ENCODE measurements at places on chromosomes 6 and 20.

DNA sequence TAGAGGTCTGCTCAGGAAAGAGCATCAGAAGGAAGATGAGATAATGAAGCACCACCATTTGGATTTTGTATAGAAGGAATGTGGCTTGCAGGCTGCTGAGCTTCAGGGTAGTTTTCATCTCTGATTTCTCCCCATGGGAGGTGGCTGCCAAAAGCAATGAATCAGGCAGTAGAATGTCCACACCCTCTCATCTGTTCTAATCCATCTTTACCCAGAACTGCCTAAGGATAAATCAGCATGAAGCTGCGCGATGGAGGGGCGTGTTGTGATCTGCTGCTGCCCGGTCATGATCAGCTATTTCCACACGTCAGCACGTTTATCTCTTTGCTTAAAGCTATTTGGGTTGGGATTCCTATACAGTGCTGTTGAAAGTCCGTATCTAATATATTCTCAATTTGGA is 295.4 kb downstream of the FOXA2 start:
- no peak overlapping the region for H3K27ac ChIP-seq
- H3K4me3 ChIP-seq, result no peak overlapping the region
- no peak for DNase-seq
- H3K4me1 ChIP-seq, result no peaks in the 10 kb centered on the region
- H3K27me3 ChIP-seq, result no peaks in the 10 kb centered on the region
- no peaks in the 10 kb centered on the region for H3K36me3 ChIP-seq

DNA sequence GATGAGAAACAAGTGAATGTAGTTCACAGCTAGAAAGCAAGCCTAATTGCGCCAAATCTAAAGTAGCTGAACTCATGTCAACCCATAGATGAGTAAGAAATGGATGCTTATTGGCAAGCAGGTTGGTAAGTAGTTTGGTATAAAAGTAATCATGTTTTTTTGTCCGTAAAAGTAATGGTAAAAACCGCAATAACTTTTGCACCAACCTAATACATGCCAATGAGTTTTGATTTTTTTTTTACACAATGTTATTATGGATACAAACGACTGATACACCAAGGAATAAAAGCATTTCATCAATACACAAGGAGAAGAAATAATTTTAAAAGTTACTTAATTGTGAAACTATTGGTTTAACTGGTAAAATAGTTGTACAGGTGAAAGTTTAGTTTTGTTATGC is 977.5 kb downstream of the EYS start:
- DNase-seq, result no peak
- no peak overlapping the region for H3K27ac ChIP-seq
- no peaks in the 10 kb centered on the region for H3K36me3 ChIP-seq
- no peaks in the 10 kb centered on the region for H3K27me3 ChIP-seq
- H3K4me3 ChIP-seq, result no peak overlapping the region
- H3K4me1 ChIP-seq, result no peaks in the 10 kb centered on the region

DNA sequence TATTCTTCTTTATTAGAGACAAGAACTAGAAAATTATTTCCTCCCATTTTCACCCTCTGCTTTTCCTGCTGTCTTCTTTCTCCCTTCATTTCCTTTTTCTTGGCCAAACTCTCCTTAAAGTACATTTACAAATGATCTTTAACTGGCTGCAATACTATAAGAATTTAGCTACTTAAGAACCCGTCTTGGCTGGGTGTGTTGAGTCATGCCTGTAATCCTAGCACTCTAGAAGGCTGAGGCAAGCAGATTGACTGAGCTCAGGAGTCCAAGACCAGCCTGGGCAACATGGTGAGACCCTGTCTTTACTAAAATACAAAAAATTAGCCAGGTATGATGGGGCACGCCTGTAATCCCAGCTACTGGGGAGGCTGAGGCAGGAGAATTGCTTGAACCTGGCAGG is 39.3 kb upstream of the SRPK1 start:
- H3K4me1 ChIP-seq, result no peaks in the 10 kb centered on the region
- DNase-seq, result no peak
- H3K27ac ChIP-seq, result no peak overlapping the region
- no peaks in the 10 kb centered on the region for H3K27me3 ChIP-seq
- no peaks in the 10 kb centered on the region for H3K36me3 ChIP-seq
- no peak overlapping the region for H3K4me3 ChIP-seq

DNA sequence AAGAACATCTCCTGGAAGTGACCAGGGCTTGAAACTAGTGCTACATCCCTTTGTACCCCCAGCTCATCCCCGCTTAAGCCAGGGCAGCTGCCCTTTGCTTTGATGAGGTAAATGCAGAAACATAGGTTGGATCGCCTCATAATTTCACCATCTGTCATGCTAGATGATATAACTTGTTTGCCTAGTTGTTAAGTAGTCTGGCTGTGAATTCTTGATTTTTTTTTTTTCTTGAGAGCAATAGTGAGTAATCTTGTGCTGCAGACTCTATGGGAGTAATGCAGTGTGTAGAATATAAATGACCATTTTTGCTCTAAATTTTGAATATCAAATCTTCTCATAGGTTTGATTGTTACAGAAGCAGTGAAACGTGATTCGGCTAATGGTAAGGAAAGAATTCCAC is 4.1 kb downstream of the TRDN start:
- H3K36me3 ChIP-seq, result no peaks in the 10 kb centered on the region
- DNase-seq, result no peak
- no peak overlapping the region for H3K4me3 ChIP-seq
- H3K27me3 ChIP-seq, result no peaks in the 10 kb centered on the region
- no peak overlapping the region for H3K27ac ChIP-seq
- no peaks in the 10 kb centered on the region for H3K4me1 ChIP-seq

DNA sequence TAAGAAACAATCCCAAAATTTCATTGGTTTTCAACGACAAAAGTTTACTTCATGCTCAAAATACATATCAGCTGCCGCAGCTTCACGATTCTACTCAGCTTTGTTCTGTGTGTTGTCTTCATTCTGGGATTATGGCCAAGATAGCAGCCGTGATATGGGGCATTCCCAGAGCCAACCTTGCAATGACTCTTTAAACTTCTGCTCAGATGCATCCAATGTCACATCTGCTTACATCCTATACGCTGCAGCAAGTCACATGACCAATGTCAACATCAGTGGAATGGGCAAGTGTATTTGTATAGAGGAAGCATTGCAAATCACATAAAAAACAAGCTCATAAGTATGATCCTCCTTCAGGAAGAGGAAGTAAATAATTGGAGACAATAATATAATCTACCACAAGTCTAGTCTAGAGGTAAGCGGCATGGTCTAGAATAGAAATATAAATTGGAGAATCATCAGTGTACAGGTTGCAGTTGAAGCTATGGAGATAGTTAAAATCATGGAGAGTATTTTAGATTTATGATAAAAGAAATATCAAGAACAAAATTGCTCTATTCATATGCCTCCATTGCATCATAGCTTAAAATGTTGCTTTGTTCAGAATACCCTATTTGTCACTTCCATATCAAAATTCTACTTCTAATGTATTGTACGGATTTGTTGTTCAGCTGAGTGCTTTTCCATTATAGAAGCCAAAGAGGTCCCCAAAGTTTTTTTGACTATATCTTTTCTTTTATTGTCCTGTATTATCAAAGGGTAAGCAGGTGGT is 7.2 kb upstream of the C6orf141 start:
- no peak for DNase-seq
- peaks cover 3% of the 10 kb centered on the region for H3K27me3 ChIP-seq
- no peak overlapping the region for H3K27ac ChIP-seq
- no peaks in the 10 kb centered on the region for H3K36me3 ChIP-seq
- no peaks in the 10 kb centered on the region for H3K4me1 ChIP-seq

DNA sequence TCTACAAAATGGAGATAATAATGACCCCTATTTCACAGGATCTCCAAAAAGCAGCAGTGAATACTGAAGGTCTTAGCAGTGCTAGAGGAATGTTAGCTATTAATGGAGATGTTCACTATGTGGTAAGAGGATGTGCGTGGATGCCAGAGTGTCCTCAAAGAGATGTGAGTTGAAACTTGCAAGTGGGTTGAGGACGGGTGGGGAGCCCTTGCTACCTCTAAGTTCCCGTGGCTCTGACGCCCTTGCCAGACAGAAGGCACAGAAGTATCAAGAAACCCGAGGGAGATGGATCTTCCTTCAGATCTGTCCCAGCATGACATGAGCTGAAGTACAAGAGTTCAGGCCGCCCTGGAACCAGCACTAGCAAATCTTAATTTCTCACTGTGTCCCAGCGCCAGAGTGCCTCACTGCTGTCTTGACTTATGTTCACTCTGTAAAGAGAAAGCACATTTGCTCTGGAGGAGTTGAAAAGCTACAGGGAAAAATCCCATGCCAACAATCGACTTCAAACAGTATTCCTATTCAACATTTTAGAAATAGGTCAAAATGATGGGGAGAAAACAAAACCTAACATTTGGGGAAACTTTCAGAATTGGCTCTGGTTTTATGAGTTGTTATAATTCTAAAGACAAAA is 59.5 kb downstream of the FYN start:
- no peaks in the 10 kb centered on the region for H3K27me3 ChIP-seq
- peak overlapping the region; percentile 26 for H3K27ac ChIP-seq
- H3K4me1 ChIP-seq, result peaks cover 77% of the 10 kb centered on the region
- no peak overlapping the region for H3K4me3 ChIP-seq

DNA sequence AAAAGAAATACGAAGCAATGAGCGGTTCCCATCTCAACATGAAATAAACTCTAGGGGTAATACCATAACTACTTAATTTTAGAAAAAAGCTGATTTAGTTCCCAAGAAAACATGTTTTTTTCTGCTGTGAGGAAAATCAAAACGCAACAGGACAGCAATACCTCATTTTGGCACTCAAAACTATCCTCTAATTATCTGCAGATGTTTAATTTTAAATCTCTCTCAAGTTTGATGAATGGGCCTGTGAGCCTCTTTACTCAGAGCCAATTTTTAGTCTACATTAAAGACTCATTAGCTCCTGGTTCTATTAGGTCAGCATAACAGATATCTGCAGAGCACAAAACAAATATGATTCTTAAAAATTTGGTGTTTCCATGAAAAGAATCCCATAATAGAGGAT is 28.1 kb downstream of the RNF24 start:
- no peaks in the 10 kb centered on the region for H3K27me3 ChIP-seq
- H3K27ac ChIP-seq, result no peak overlapping the region
- no peak overlapping the region for H3K4me3 ChIP-seq
- no peak for DNase-seq
- no peaks in the 10 kb centered on the region for H3K36me3 ChIP-seq
- H3K4me1 ChIP-seq, result peaks cover 9% of the 10 kb centered on the region

GRCh38 chr20:63574156-63574828 is at the start of gene HELZ2:
TSS of gene HELZ2 (minus strand) at chr20:63574239. CDS start at chr20:63572385, 1,854 bp downstream.
- H3K4me3 ChIP-seq, result peak within 1 kb of the TSS; percentile 53
- peak within 1 kb of the TSS; percentile 58 for H3K27ac ChIP-seq
- no peaks in the 10 kb centered on the region for H3K36me3 ChIP-seq
- H3K27me3 ChIP-seq, result no peaks in the 10 kb centered on the region
- DNase-seq, result peak; percentile 40

DNA sequence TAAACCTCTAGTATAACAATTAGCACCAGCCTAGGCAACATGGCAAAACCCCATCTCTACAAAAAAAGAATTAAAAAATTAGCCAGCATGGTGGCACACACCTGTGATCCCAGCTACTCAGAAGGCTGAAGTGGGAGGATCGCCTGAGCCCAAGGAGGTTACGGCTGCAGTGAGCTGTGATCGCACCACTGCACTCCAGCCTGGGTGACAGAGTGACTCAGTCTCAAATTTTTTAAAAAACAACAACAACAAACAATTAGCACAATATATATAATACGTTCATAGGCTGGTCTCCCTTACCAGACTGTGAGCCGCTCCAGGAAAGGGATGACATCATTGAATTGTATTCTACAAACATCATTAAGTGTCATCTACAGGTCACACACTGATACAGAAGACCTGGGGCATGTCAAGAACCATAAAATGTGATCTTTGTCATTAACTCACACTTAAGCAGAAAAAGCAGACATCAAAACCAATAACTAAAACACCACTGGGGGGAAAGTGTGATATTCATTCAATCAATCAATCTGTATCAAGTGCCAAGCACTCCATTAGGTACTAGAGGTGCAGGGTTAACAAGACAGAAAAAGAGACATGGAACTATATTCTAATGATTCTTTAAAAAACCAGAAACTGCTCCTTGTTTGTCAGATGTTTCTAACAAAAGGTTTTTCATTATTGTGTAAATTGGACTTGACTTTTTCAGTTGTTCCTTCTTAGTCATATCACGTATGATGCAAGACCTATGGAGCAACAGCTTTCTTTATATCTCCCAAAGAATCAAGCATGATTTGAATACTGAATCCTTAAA is 17.8 kb downstream of the MAP3K5 start:
- H3K36me3 ChIP-seq, result no peaks in the 10 kb centered on the region
- H3K4me1 ChIP-seq, result no peaks in the 10 kb centered on the region
- no peak overlapping the region for H3K27ac ChIP-seq
- no peak for DNase-seq

DNA sequence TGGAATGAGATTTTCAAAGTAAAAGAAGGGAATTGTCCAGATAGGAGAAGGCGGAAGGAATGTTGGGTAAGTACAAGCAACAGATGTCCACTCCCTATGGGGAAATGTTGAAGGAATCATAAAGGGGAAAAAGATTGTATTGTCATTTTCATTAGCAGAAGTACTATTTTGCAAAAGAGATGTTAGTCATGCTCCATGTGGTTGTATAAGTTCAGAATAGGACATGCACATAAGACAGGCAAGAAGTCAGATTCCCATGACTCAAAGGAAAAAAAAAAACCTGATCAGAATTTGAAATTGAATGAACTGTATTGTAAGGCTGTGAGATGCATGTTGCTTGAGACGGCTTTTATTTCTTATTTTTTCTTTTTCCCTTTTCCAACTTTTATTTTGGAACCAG is 36.8 kb downstream of the GRM1 start:
- H3K4me3 ChIP-seq, result no peak overlapping the region
- no peak for DNase-seq
- H3K27ac ChIP-seq, result no peak overlapping the region
- no peaks in the 10 kb centered on the region for H3K4me1 ChIP-seq
- no peaks in the 10 kb centered on the region for H3K36me3 ChIP-seq

DNA sequence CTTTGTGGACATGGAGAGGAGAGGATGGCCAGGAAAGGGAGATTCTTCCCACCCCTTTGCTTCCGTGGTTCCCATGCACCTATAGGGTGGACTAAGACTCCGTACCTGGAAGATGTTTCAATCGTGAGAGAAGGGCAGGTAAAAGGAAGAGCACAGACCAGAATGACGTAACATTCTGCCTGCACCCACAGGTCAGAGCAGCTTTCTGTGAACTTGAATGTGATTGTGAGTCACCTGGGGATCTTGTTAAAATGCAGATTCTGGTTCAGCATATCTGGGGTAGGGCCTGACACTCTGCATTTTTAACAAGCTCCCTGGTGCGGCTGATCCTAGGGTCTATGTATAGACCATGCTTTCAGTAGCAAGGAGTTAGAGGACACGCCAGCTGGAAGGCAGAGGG is 164.1 kb upstream of the SGK1 start:
- no peaks in the 10 kb centered on the region for H3K36me3 ChIP-seq
- no peak overlapping the region for H3K4me3 ChIP-seq
- H3K4me1 ChIP-seq, result no peaks in the 10 kb centered on the region

GRCh38 chr6:170266061-170266825 is 24.6 kb downstream of the DLL1 start:
- H3K4me1 ChIP-seq, result peaks cover 1% of the 10 kb centered on the region
- no peak overlapping the region for H3K4me3 ChIP-seq
- H3K36me3 ChIP-seq, result no peaks in the 10 kb centered on the region
- DNase-seq, result no peak
- no peaks in the 10 kb centered on the region for H3K27me3 ChIP-seq
- H3K27ac ChIP-seq, result no peak overlapping the region

Measured in naive thymus-derived CD4-positive, alpha-beta T cell (primary cell).